ENCODE measurements at places on chromosomes 16 and 17.

- DNase-seq = no peak
These were observed 958 bp downstream of the CBX8 start for GRCh38 chr17:79795795-79796443.

DNA sequence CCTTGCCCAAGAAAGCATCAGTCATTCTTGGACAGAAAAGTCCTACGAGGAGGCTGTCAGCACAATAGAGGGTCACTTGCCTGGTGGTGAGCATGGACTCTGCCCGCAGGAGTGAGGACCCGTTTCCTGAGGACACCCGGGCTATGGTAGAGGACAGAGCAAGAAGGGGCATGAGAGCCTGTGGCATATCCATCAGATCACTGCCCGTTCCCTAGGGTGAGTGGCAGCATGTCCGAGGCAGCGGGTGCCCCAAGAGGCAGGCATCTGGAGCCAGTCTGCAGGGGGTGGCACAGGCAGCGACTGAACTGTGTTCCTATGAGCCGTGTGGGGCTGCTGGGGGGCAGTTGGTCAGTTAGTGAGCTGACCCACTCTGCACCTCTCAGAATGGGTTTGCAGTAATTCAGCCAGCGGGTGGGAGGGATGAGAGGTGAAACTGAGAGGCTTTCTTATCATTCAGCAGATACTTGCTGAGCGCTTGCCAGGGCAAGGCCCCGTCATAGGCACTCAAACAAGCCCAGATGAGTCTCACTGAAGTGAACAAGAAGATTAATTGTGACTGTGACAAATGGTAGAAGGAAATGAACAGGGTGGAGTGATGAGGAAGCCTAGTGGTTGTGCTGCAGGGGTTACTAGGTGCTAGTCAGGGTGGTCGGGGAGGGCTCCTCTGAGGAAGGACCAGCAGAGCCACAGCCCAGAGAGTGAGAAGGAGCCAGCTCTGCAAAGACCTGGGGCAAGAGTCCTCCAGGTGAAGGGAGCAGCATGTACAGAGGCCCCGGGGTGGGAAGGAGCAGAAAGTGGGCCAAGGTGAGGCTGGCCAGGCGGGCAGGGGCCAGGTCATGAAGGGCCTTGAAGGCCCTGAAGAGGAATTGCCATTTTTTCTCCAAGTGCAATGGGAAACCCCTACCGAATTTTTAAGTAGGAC lies 87.9 kb downstream of the CLEC16A start:
- DNase-seq = no peak

DNA sequence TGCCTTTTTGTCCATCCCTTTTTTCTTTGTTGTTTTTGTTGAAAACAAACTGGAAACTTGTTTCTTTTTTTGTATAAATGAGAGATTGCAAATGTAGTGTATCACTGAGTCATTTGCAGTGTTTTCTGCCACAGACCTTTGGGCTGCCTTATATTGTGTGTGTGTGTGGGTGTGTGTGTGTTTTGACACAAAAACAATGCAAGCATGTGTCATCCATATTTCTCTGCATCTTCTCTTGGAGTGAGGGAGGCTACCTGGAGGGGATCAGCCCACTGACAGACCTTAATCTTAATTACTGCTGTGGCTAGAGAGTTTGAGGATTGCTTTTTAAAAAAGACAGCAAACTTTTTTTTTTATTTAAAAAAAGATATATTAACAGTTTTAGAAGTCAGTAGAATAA lies 4.9 kb downstream of the SOX9 start:
- no peak for DNase-seq

- no peak for DNase-seq
These were observed 16.1 kb upstream of the NPTX1 start for GRCh38 chr17:80492343-80493136.

DNA sequence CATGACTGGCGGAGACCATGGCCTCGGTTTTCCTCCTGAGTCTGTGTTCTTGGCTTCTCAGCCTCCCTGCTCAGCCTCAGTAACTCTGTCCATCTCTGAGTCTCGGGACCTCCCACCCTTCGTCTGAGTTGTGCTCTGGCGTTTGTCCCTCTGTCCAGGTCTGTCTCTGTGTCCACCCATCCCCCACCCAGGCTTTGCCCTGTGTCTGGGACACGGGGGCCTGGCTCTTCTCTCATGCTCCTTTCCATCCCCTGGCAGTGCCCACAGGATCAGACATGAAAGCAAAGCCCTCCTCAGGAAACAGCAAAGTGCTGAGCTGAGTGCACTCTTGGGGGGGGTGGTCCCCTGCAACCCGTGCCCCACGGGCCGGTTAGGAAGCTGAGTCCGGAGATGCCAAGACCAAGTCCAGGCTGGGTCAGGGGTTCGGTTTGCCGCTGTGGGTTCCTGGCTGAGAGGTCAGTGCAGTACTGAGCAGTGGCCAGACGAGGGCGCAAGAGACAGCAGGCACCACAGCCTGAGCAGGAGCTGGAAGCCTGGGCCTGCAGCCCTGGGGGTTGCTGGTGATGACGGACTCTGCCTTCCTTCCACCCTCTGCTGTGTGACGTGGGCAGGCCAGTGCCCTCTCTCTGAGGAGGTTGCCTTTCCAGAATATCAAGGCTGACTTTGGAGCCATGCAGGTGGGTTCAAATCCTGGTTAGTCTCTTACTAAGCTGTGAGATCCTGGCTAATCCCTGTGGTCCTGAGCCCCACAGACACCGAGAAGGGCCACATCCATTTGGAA lies 2.5 kb downstream of the P2RX1 start:
- peak; percentile 69 for DNase-seq

Measured in activated T-helper 1 cell treated with anti-CD3 and anti-CD28 coated beads, Interleukin-2, amount 50 U/mL, for 16 hours (primary cell).